Activated T-cell treated with anti-CD3 and anti-CD28 coated beads, Interleukin-2, amount 50 U/mL, for 4 hours (primary cell): ENCODE measurements at places on chromosomes 16 and 17. TPM values are rescaled to one million over a fixed set of nuclear protein-coding genes. Genes with fewer than 3 reads are reported as not detected.

GRCh38 chr16:5668553-5668952, 571.0 kb upstream of the EEF2KMT start:
- no peak for DNase-seq

DNA sequence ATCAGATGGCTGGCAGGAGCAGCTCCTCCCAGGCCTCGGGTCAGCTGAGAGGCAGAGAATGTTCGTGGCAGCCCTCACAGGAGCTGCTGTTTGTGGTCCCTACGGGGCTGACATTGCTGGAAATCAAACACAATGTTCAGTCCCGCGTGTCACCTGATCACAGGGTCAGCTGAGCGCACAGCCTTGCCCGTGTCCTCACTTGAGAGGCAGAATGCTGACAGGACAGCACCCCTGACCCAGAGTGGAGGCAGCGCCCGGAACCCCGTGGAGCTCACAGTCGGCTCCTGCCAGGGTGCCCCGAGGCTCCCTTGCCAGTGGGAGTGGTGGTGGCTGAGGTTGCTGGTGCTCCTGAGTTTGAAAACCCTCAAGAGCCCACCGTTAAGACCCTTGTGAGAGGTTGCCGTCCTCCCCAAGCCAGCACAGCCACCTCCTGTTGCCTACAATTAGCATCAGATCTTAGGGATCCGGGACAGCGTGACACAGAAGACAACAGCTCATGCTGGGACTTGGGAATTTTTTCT, 3.6 kb upstream of the CHMP6 start:
- no peak for DNase-seq

DNA sequence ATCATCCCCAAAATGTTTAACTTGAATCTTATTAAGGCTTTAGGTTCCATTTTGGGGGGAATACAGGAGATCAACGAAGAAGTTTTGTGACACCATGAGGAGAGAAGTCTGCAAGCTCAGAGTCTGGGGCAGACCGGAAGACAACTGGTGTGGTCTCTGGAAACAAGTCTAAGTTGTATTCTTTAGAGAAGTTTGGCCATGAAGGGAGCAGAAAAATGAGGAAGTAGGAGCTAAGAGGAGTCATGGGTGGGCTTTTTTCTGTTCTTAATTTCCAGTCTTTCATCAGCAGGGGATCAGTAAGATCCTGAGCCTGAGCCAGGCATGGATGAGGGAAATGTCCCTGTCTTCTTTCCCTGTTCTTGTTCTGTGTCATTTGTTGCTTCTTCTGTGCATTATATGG, 35.8 kb upstream of the NF1 start:
- no peak for DNase-seq

PDILT gene
- total RNA-seq, result not detected

CDH15 gene
- total RNA-seq, result not detected

PABPN1L gene
- total RNA-seq, result not detected

DNA sequence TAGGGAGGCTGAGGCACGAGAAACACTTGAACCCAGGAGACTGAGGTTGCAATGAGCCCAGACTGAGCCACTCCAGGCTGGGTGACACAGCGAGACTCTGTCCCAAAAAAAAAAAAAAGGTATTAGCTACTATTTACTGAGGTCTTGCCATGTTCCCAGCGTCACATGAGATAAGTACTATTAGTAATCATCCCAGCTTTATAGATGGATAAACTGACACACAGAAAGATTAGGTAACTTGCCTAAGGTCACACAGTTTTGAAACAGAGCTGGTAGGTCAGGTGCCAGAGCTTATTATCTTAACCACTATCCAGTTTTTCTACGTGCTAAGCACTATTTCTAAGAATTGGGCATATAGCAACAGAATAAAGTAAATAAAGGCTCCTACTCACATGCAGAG, 51.6 kb downstream of the TEX14 start:
- DNase-seq, result no peak

KRTAP3-1 gene
- not detected for total RNA-seq

- DNase-seq, result no peak
Observed at GRCh38 chr16:11033629-11034420, 89.5 kb downstream of the CLEC16A start.

KRT15 gene
- not detected for total RNA-seq

DNA sequence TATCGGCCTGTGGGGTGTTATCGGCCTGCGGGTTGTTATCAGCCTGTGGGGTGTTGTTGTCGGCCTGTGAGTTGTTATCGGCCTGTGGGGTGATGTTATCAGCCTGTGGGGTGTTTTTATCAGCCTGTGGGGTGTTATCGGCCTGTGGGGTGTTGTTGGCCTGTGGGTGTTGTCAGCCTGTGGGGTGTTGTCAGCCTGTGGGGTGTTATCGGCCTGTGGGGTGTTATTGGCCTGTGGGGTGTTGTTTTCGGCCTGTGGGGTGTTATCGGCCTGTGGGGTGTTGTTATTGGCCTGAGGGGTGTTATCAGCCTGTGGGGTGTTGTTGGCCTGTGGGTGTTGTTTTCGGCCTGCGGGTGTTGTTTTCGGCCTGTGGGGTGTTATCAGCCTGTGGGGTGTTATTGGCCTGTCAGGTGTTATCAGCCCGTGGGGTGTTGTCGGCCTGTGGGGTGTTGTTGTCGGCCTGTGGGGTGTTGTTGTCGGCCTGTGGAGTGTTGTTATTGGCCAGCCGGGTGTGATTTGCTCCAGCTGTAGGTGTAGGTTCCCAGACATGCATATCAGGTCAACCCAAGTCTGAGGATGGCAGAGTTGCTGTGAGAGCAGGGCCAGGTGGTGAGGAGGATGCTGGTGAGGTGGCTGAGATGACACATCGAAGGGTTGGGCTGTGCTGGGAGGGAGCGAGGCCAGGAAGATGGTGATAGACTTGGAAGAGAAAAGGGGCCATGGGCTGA, 7.1 kb downstream of the TRARG1 start:
- DNase-seq, result no peak

GRCh38 chr16:81641395-81642106, 137.5 kb upstream of the PLCG2 start:
- no peak for DNase-seq

GRCh38 chr17:8563981-8564602, 66.4 kb downstream of the MYH10 start:
- no peak for DNase-seq

GRCh38 chr17:77098884-77099545, 41.8 kb upstream of the SEC14L1 start:
- DNase-seq, result no peak

SPATA32 gene
- 0.25 TPM for total RNA-seq

DNA sequence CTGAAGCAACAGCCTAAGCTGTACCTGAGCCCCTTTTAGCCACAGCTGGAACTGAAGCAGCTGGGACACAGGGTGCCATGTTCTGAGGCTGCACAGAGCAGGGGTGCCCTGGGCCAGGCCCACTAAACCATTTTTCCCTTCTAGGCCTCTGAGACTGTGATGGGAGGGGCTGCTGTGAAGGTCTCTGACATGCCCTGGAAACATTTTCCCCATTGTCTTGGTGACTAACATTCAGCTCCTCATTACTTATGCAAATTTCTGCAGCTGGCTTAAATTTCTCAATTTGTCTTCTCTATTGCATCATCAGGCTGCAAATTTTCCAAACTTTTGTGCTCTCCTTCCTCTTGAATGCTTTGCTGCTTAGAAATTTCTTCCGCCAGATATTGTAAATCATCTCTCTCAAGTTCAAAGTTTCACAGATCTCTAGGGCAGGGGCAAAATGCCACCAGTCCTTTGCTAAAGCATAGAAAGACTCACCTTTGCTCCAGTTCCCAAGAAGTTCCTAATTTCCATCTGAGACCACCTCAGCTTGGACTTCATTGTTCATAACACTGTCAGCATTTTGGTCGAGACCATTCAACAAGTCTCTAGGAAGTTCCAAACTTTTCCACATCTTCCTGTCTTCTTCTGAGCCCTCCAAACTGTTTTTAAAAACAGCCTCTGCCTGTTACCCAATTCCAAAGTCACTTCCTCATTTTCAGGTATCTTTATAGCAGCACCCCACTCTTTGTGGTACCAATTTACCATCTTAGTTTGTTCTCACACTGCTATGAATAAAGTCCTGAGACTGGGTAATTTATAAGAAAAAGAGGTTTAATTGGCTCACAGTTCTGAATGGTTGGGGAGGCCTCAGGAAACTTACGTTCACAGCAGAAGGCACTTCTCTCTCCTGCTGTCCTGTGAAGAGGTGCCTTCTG, 49.8 kb downstream of the TMEM100 start:
- no peak for DNase-seq

GRCh38 chr16:78244131-78244895, 144.9 kb downstream of the WWOX start:
- DNase-seq, result no peak
